ENCODE measurements at places on chromosomes 3 and 15. TPM values are rescaled to one million over a fixed set of nuclear protein-coding genes. Genes with fewer than 3 reads are reported as not detected.
A peak's percentile ranks its signal among the peaks of the same experiment; 100 is the strongest.

GRCh38 chr3:160291909-160292299 is 66.7 kb downstream of the C3orf80 start:
- ATAC-seq: no peak

DNA sequence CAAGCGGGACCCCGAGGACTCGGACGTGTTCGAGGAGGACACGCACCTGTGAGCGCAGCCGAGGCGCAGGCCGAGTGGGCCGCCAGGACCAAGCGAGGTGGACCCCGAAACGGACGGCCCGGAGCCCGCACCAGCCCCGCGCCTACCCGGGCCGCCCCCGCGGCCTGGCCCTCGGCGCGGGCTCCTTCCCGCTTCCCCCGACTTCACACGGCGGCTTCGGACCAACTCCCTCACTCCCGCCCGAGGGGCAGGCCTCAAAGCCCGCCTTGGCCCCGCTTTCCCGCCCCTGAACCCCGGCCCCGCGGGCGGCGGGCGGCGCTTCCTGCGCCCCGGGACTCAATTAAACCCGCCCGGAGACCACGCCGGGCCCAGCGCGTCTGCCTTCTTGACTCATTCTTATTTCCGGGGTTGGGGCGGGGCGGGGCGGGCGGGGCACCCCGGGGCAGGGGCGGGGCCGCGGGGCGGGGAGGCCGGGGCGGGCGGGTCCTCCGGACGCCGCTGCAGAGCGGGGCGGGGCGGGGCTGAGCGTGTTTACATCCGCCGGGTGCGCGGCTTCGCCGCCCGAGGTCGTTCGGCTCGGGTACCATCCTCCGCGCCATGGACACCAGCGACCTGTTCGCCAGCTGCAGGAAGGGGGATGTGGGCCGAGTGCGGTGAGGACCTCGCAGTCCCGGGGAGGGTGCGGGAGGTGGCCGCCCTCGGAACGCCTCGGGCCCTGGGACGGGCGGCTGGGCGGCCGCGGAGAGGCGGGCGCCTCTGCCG is at the start of gene ABTB1:
ABTB1 (plus strand) TSS at position 524 of the 762 bp plus-strand sequence; CDS start at position 598, 74 bp downstream.
- peak; percentile 94 for ATAC-seq

GRCh38 chr15:88920186-88920891 is 7.2 kb upstream of the MFGE8 start:
- ATAC-seq: peak; percentile 23

DNA sequence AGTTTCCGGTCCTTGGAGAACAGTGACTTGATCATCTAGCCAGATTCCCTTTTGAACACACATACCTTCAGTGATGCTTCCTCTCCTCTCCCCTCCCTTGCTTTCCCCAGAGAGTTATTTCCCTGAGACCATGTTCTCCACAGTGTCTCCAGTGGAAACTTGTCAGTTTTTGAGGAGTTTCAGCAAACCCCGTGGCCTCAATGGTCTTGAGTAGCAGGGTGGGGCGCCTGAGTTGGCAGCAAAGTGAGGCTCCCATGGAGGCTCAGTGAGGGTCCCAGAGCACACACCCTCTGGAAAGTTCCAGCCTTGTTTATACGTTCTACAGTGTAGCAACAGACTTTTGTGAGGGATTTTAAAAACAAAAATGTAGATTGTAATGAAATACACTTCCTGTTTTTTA is 135.1 kb downstream of the LRRC28 start:
- no peak for ATAC-seq

GRCh38 chr15:92053753-92054316 is 200.3 kb downstream of the SLCO3A1 start:
- ATAC-seq: no peak

DNA sequence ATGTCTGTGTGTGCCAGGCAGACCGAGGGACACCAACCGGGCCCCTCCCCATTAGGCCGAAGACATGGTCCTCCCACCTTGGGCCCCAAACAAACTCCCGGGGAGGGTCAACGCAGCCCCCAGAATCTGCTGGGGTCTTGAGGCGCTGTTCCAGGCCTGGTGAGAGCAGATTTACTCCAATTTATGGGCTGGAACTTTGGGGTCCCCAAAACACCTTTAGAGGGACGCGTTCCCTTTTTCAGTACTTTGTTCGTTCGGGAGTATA is 2.4 kb downstream of the GATA2 start:
- ATAC-seq: no peak

DNA sequence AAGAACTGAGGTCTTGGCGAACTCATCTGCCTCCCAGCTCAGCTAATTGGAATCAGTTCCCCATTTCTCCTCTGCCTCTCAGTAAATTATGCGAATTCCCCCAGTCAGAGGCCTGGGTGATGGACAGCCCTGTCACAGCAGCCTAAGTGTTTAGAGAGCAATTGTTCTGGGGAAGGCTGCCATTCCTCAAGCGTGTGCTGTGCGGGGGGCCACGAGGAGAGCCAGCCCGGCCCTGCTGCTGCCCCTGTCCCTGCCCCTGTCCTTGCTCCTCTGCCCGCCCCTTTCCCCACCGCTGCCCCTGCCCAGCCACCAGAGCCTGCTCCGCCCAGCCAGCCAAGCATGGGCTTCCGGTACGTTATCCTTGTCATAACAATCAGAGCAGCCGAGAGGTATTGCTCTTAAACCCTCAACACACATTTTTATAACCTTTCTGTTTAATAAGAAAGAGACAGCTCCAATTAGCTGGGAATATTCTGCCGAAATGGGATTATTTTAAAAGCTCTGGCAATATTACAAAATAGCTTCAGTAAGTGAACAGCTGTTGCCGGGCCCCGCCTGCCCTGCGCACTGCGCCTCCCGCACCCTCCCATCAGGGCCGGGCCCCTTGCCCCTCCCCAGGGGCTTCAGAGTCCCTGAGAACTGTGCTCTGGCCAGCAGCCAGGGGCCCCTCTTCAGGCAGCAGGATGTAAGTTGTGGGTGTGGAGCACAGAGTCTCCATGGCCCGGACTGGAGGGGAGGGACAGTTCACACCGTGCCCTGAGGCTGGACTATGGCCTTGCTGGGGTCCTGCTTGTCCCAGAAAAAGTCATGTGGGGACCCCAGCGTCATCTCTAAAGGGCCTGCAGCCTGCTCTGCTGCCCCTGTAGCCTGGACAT is 12.4 kb upstream of the CACNA2D2 start:
- ATAC-seq: no peak

- ATAC-seq: no peak
Observed at GRCh38 chr3:126146525-126147146, 33.8 kb downstream of the ALDH1L1 start.

- ATAC-seq: no peak
Observed at GRCh38 chr15:62727501-62727900, 315.0 kb upstream of the TPM1 start.

DNA sequence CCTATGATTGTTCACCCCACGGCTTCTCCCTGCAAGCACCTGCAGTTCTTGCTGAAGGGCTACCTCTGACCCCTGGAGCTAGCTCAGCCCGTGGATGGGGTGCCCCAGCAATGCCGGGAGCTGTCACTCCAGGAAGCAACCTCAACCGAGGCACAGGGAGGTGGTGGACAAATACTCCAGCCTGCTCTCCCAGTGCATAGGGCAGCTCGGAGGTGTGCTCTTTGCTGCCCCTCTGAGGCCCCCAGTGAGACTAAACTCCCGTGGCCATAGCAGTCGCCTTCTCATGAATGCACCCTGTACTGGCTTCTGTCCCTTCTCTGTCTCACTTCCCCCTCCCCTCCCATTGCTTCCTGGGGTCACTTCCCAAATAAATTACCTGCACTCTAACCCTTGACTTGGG is 48.5 kb downstream of the LINGO1 start:
- no peak for ATAC-seq

DNA sequence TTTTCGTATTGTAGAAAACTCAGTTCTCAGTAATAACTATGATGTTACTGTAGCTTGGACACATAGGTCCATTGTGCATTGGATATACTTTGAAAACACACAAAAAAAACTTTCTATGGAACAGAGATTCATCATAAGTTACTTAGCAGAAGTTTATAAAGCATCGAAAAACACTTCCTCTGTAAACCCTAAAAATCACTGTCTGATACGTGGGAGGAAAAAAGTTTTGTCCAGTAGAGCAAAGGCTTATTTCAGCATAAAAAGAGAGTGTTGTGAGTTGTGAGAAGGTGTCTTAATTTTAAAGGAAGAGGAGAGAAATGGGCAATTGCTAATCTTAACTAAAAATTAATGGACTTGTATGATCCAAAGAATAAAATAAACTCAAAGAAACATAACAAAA is 64.8 kb downstream of the OSTN start:
- ATAC-seq: no peak

DNA sequence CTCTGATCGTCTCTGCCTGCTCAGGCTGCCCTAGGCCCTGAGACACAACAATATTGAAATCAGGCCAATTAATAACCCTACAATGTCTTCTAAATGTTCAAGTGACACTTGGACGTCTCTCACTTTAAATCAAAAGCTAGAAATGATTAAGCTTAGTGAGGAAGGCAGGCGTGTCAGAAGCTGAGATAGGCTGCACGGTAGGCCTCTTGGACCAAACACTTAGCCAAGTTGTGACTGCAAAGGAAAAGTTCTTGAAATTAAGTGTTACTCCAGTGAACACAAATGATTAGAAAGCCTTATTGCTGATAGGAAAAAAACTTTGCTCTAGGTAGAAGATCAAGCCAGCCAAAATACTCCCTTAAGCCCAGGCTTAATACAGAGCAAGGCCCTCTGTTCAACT is 2.2 kb downstream of the HPS3 start:
- no peak for ATAC-seq

- no peak for ATAC-seq
Observed at GRCh38 chr3:195212033-195212748, 58.8 kb downstream of the XXYLT1 start.

DNA sequence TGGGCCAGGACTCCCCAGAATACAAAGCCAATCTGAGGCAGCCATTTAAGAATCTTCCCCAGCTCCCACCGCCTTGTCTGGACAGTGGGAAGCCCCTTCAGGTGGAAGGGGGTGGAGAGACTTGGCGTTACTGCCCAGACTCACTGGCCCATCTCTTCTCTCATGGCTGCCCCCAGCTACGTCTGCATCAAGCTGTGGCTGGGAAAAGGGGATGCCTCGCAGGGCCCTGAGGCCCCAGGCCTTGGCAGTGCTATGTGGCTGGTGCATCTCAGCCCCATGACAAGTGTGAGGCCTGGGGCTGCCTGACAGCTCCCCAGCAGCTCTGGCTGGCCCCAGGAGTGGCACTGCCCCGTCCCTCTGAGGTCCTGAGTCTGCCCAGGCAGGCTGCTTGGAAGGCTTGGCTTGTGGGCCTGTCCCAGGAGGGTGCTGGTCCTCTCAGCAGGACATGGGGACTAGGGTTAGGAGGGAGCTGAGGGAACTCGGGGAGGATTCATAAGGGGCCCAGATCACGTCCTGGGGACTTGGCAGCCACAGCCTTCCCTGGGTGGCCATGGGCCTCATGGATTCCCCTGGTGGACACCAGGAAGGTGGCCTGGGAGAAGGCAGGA is 20.2 kb upstream of the SLC41A3 start:
- no peak for ATAC-seq

DNA sequence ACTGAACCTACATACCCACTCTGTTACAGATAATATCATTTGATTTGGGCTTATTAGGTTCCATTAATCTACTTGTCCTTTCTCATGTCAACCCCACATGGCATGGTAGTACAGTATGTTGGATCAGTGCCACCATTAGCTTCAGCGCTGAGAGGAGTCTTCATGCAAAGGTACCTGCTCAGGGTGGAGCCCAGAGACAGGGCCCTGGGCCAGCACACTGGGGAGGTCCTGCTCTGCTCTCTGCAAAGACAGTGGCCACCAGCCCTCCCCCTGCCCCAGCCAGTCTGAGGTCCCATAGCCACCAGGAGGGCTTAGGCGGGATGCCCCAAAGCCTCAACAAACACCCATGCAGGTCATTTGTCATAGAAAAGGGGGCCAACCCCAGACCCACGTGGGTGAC is 71.0 kb downstream of the ATP10A start:
- ATAC-seq: no peak

- peak; percentile 45 for ATAC-seq
Observed at GRCh38 chr15:98177966-98178592, 217.6 kb downstream of the ARRDC4 start.

- ATAC-seq: no peak
Observed at GRCh38 chr3:21392526-21392925, 358.5 kb downstream of the ZNF385D start.

GRCh38 chr15:70212286-70212962 is 114.7 kb upstream of the TLE3 start:
- no peak for ATAC-seq

GRCh38 chr3:89098964-89099585 is 8.3 kb upstream of the EPHA3 start:
- peak; percentile 42 for ATAC-seq

Gene ISL2
- total RNA-seq: not detected

Gene LAMB2
- 0.79 TPM for total RNA-seq

Gene TF
- total RNA-seq: 1.9 TPM

Gene SNX4
- 35.4 TPM for total RNA-seq

Gene BFSP2
- not detected for total RNA-seq

Gene KBTBD13
- not detected for total RNA-seq

Gene MORC1
- not detected for total RNA-seq

Gene UPK1B
- total RNA-seq: 1.2 TPM
